Body of pancreas (tissue), 4 donors: ENCODE measurements at places on chromosomes 12 and 14. TPM values are rescaled to one million over a fixed set of nuclear protein-coding genes. Genes with fewer than 3 reads are reported as not detected.
A peak's percentile ranks its signal among the peaks of the same experiment; 100 is the strongest.

DNA sequence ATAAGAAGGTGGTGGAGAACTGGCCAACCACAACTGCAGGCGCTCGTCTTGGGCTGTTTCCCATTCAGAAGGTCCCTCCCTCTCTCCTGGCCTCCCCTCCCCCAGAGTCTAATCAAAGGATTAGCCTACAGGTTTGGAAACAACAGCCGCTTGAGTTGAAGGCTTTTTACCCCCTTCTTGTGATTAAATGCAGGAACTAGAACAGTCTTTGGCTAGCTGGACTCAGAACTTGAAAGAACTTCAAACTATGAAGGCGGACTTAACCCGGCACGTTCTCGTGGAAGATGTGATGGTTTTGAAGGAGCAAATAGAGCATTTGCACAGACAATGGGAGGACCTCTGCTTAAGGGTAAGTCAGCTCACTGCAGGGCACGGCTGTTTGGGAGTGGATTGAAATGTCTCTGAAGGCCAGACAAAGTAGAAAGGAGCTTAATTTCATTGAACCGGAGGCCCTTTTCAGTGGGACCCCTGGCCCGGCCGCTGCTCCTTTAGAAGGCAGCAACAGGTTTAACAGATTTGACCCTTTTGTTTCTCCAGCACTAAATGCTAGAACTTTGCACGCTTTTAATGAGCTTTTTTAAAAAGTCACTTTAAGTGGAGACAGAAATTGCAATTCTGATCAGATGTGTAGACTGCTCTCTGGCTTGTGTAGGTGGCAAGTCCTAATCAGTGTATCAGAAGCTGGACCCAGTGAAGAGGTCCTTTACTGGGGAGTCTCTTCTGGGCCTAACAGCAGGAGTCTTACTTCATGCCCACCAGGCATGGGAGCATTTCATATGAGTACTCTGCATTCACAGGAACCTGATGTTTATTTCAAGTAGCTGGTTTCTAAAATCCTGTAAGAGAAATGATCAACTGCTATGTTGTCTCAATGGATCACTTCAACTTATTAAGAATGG, 107.7 kb downstream of the ESR2 start:
- H3K27me3 ChIP-seq, result no peaks in the 10 kb centered on the region
- peaks cover 38% of the 10 kb centered on the region for H3K4me1 ChIP-seq
- peak; percentile 73 for DNase-seq
- H3K36me3 ChIP-seq, result no peaks in the 10 kb centered on the region
- peak overlapping the region; percentile 9 for H3K4me3 ChIP-seq

- H3K4me3 ChIP-seq, result no peak overlapping the region
- no peaks in the 10 kb centered on the region for H3K36me3 ChIP-seq
- peak overlapping the region; percentile 25 for H3K27ac ChIP-seq
- peaks cover 33% of the 10 kb centered on the region for H3K4me1 ChIP-seq
- no peaks in the 10 kb centered on the region for H3K27me3 ChIP-seq
These were observed 159.2 kb downstream of the TGFB3 start for GRCh38 chr14:75822522-75823141.

GRCh38 chr12:30519535-30519934, 176.1 kb downstream of the IPO8 start:
- peaks cover 59% of the 10 kb centered on the region for H3K4me1 ChIP-seq
- H3K27ac ChIP-seq, result peak overlapping the region; percentile 90
- DNase-seq, result peak; percentile 88
- H3K4me3 ChIP-seq, result no peak overlapping the region
- no peaks in the 10 kb centered on the region for H3K27me3 ChIP-seq

DNA sequence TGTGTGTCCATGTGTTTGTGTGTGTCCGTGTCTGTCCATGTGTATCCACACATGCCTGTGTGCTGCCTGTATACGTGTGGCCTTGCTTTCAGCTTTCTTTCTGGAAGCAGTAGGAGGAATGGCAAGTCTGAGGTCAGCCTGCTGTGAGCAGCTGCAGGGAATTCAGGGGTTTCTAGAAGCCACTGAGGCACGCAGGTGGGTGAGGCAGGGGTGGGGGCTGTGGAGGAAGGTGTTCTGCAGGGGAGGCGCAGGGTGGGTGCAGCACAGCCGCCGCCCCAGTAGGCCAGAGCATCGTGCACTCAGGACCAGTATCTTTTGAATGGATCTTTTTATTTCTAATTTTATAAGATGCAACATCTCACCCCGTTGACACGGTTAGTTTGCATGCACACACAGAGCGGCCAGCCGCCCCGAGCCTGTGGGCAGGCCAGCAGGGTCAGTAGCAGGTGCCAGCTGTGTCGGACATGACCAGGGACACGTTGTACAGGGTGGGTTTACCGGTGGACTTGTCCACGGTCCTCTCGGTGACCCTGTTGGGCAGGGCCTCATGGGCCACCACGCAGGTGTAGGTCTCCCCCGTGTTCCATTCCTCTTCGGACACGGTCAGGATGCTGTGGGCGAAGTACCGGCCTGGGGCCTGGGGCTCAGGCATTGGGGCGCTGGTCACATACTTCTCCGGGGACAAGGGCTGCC, 327.7 kb downstream of the TMEM121 start:
- H3K4me1 ChIP-seq, result no peaks in the 10 kb centered on the region
- no peak overlapping the region for H3K4me3 ChIP-seq
- no peak overlapping the region for H3K27ac ChIP-seq
- no peak for DNase-seq
- H3K27me3 ChIP-seq, result no peaks in the 10 kb centered on the region
- H3K36me3 ChIP-seq, result no peaks in the 10 kb centered on the region

- DNase-seq, result peak; percentile 58
- peaks cover 61% of the 10 kb centered on the region for H3K4me1 ChIP-seq
- H3K27me3 ChIP-seq, result no peaks in the 10 kb centered on the region
- H3K36me3 ChIP-seq, result no peaks in the 10 kb centered on the region
- H3K4me3 ChIP-seq, result no peak overlapping the region
These were observed 8.7 kb downstream of the STAC3 start for GRCh38 chr12:57242329-57242690.

GRCh38 chr14:75926431-75927115, 55.2 kb downstream of the TGFB3 start:
- no peaks in the 10 kb centered on the region for H3K36me3 ChIP-seq
- H3K4me1 ChIP-seq, result no peaks in the 10 kb centered on the region
- no peak overlapping the region for H3K27ac ChIP-seq
- DNase-seq, result no peak

DNA sequence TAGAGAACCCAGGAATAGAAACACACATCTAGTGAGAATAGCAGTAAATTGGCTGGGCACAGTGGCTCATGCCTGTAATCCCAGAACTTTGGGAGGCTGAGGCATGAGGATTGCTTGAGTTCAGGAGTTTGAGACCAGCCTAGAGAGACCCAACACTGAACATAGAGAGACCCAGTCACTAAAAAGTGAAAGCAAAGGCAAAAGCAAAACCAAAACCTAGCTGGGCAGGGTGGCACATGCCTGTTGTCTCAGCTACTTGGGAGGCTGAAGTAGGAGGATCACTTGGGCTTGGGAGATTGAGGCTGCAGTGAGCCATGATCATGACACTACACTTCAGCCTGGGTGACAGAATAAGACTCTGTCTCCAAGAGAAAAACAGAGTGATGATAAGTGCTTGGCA, 37.5 kb upstream of the MIS18BP1 start:
- no peak overlapping the region for H3K27ac ChIP-seq
- H3K36me3 ChIP-seq, result no peaks in the 10 kb centered on the region
- H3K4me1 ChIP-seq, result no peaks in the 10 kb centered on the region
- no peak overlapping the region for H3K4me3 ChIP-seq
- H3K27me3 ChIP-seq, result no peaks in the 10 kb centered on the region
- DNase-seq, result no peak

- DNase-seq, result no peak
- no peak overlapping the region for H3K27ac ChIP-seq
- H3K27me3 ChIP-seq, result no peaks in the 10 kb centered on the region
- no peak overlapping the region for H3K4me3 ChIP-seq
These were observed 188.2 kb upstream of the DYRK2 start for GRCh38 chr12:67460388-67460787.

- no peaks in the 10 kb centered on the region for H3K27me3 ChIP-seq
- DNase-seq, result no peak
- H3K36me3 ChIP-seq, result no peaks in the 10 kb centered on the region
- H3K27ac ChIP-seq, result no peak overlapping the region
These were observed 920.9 kb upstream of the LRFN5 start for GRCh38 chr14:40685764-40686163.

- H3K27ac ChIP-seq, result no peak overlapping the region
- no peaks in the 10 kb centered on the region for H3K36me3 ChIP-seq
- no peak overlapping the region for H3K4me3 ChIP-seq
These were observed 451.3 kb downstream of the ZFP36L1 start for GRCh38 chr14:68341411-68342212.

DNA sequence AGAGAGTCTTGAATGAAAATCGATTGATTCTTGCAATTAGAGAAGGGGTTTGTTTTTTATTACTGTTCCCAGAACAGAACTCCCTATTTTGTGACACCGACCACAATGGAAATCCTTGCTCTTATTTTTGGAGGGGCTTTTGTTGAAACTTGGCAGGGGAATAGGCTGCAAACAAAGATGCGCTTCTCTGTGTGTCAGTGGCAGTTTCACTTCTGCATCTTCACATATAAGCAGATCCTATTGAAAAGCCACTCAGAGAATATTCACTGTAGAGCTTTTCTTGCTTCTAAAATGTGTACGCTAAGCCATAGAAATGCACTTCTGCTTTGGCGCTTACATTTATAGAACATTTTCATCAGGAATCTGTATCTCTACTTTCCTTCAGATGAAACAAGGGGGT, 1822.4 kb upstream of the SEL1L start:
- H3K4me3 ChIP-seq, result no peak overlapping the region
- no peaks in the 10 kb centered on the region for H3K4me1 ChIP-seq
- H3K36me3 ChIP-seq, result no peaks in the 10 kb centered on the region
- H3K27me3 ChIP-seq, result no peaks in the 10 kb centered on the region
- no peak overlapping the region for H3K27ac ChIP-seq
- no peak for DNase-seq

GRCh38 chr12:14157088-14157747, 175.8 kb upstream of the GRIN2B start:
- no peaks in the 10 kb centered on the region for H3K27me3 ChIP-seq
- no peak for DNase-seq
- H3K4me1 ChIP-seq, result no peaks in the 10 kb centered on the region
- H3K4me3 ChIP-seq, result no peak overlapping the region

DNA sequence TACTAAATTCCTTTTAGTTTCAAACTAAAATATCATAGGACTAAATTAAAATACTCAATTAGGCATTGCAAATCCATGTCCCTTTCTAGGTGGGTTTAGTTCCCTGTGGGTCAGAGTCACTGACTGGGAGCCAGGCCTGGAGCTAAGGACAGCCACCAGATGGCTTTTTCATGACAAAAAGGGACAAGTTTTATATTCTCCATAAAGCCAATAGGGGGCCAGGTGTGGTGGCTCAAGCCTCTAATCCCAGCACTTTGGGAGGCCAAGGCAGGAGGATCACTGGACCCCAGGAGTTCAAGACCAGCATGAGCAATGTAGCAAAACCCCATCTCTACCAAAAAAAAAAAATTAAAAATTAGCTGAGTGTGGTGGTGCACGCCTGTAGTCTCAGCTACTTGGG, 35.4 kb upstream of the EIF5 start:
- DNase-seq, result no peak
- H3K27ac ChIP-seq, result no peak overlapping the region
- no peak overlapping the region for H3K4me3 ChIP-seq
- H3K4me1 ChIP-seq, result no peaks in the 10 kb centered on the region
- no peaks in the 10 kb centered on the region for H3K36me3 ChIP-seq

LRP6 gene
- 23.1 TPM for total RNA-seq

RAB5B gene
- 33.9 TPM for total RNA-seq

ARG2 gene
- 3.6 TPM for total RNA-seq

WNT5B gene
- total RNA-seq, result not detected

RNASE7 gene
- total RNA-seq, result 1.0 TPM

BEGAIN gene
- 23.9 TPM for total RNA-seq

FAM181A gene
- total RNA-seq, result not detected

TAS2R14 gene
- 4.9 TPM for total RNA-seq

PLA2G1B gene
- total RNA-seq, result 11,984 TPM

PARPBP gene
- 0.52 TPM for total RNA-seq

KCNK13 gene
- total RNA-seq, result not detected
